ENCODE measurements at places on chromosomes 16 and 17.

DNA sequence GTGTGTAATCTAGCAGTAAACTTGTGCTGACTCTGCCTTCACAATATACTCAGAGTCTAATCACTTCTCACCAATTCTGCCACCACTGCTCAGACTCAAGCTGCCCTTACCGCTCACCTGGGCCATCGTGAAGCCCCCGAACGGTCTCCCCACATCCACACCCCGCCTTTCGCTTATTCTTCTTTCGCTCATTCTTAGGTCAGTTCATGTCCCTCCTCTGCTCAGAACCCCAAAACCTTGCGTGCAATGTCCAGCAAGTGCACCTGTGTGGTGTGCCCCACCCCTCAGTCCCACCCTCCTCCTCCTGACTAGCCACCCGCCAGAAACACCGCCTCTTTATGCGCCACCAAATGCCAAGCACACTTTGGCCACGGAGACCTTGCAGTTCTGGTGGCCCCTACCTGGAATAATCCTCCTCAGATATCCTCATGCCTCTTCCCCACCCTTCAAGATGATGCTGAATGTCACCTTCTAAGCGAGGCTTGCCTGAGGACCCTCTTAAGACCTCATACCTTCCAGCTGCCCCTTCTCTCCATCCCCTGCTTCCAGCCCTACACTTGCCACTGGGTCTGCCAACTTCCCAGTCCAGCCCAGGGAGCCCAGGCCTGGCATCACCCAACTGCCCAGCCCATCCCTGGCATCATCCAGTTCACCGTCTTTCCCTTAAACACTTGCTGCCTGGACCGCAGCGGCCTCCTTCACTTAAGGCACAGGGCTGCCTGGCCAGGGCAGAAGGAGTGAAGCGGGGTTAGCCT, 34.3 kb upstream of the RBFOX3 start:
- no peak for DNase-seq

GRCh38 chr16:10737068-10737625, 6.5 kb upstream of the NUBP1 start:
- peak; percentile 77 for DNase-seq

- no peak for DNase-seq
These were observed 139.0 kb upstream of the HS3ST3A1 start for GRCh38 chr17:13740686-13741085.

GRCh38 chr16:78227855-78228254, 128.4 kb downstream of the WWOX start:
- no peak for DNase-seq

GRCh38 chr17:80260791-80261158, at the start of gene RNF213:
Gene RNF213 (plus strand): TSS chr17:80260852. CDS start chr17:80263682, 2,830 bp downstream.
- DNase-seq, result peak; percentile 92

- DNase-seq, result peak; percentile 17
These were observed 47.8 kb upstream of the HAS3 start for GRCh38 chr16:69057400-69058378.

GRCh38 chr17:17073030-17073564, 30.8 kb downstream of the MPRIP start:
- DNase-seq, result no peak

- peak; percentile 71 for DNase-seq
These were observed 3.6 kb upstream of the KDM8 start for GRCh38 chr16:27199736-27200135.

- DNase-seq, result no peak
These were observed 46.8 kb downstream of the TIMM22 start for GRCh38 chr17:1043601-1044251.

DNA sequence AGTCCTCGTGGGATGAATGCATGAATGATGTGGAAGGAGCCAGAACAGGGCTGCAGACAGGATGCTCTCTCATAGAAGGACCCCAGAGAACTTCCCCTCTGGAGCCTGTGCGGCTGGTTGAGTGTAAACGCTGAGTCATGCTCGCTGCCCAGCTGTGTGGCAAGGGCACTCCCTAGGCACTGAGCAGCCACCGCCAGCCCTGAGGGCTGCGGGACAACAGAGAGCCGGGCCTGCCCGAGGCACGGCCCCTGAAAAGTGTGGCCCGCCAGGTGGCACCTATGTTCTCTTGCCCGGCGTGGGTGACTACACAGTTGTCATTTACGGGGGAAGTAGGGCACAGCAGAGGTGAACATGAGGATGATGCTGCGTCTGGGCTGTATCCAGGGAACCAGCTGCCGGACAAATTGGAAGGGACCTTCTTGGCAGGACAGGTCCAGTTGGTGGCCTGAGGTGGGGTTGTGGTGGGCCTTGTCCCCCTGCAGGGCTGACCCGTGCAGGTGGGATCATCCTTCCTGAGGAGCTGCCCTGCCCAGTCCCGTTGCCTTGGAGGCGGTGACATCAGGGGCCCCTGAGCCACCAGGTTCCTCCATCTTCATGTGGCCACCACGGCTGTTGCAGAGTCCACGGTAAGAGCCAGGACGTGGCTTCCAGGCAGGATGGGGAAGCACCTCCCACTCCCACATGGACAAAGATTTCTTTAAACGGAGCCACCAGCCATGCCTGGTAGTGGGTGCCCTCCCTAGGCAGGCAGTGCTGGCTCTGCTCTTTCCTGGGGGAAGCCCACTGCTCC, 94.8 kb upstream of the CBX4 start:
- DNase-seq, result no peak

GRCh38 chr17:59783221-59784047, 76.0 kb downstream of the VMP1 start:
- DNase-seq, result no peak
